ENCODE measurements at places on chromosomes 4 and X. TPM values are rescaled to one million over a fixed set of nuclear protein-coding genes. Genes with fewer than 3 reads are reported as not detected.

GRCh38 chr4:139857021-139857420 lies 191.4 kb downstream of the MGST2 start:
- DNase-seq: no peak

DNA sequence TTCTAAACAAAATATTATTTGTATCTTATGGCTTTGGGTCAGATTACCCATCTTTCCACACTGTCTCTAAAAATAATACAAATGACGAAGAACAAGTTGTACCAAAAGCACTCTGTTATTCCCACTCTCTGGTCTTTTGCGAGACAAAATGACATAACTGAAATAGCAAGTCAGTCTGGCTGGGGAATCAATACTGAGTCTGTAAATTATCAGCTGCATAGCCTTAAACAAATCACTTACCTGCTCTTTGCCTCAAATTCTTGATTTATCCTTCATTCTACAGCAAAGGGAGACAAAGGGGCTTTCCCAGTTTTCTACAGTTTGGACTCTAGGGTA lies 40.9 kb downstream of the SOWAHB start:
- DNase-seq: no peak

DNA sequence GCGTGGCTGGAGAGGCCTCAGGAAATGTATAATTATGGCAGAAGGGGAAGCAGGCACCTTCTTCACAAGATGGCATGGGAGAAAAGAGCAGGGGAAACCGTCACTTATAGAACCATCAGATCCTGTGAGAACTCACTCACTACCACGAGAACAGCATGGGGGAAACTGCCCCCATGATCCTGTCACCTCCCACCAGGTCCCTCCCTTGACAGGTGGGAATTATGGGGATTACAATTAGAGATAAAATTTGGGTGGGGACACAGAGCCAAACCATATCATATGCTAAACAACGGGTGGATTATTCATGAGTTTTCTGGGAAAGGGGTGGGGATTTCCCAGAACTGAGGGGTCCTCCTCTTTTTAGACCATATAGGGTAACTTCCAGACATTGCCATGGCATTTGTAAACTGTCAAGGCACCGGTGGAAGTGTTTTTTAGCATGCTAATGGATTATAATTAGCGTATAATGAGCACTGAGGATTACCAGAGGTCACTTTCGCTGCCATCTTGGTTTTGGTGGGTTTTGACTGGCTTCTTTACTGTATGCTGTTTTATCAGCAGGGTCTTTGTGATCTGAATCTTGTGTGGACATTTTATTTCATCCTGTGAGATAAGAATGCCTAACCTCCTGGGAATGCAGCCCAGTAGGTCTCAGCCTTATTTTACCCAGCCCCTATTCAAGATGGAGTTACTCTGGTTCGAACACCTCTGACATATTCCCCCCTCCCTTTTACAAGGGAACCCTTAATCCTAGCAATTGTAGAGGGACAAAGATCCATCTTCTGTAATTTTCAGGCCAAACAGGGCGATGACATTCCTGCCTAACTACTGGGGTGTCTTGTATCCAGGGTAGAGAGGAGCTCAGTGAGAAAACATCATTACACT lies 27.6 kb upstream of the ZNF81 start:
- DNase-seq: no peak

DNA sequence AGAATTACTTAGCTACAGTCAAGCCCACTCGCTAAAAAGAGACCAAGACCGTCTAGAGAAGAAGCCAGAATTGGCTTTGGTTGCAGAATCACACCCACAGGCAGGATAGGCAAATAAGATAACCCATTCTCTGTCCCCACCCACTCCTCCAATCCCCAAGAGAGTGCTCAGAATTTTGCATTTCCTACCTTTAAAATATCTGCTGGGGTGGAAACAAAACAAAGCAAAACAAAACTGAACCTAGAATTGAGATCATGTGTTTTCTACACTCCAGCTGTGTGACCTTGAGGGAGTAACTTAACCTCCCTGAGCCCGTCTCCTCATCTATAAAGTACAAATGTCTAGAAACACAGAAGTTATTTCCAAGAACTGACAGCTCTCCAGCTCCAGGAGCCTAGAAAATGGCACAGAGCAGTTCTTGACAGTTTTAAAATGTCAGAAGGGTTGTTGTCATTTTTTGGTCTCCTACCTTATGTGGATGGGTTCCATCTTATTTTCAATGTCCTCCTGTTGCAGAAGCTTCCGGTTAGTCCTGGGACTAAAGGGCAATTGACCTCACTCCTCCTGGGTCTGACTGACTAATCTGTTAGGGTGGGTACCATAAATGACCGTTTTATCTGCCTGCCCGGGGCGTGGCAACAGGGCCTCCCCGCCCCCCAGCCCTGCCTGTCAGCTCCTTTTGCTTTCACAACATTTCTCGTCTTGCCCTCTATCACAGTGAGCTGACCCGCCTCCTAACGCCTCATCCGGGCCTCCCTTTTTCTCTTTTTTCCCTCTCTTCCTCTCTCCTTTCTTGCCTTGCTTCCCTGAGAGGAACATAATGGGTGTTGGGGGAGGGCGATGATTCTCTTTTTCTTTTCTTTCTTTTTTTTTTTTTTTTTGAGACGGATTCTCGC lies 114.0 kb downstream of the RBM47 start:
- no peak for DNase-seq

The MAD2L1 gene
- 2.3 TPM for total RNA-seq

The PLXNB3 gene
- 3.7 TPM for total RNA-seq

The YIPF7 gene
- total RNA-seq: 0.92 TPM

GRCh38 chr4:39970671-39971640 lies 6.8 kb downstream of the PDS5A start:
- no peak for DNase-seq

The AMER1 gene
- total RNA-seq: 4.3 TPM

DNA sequence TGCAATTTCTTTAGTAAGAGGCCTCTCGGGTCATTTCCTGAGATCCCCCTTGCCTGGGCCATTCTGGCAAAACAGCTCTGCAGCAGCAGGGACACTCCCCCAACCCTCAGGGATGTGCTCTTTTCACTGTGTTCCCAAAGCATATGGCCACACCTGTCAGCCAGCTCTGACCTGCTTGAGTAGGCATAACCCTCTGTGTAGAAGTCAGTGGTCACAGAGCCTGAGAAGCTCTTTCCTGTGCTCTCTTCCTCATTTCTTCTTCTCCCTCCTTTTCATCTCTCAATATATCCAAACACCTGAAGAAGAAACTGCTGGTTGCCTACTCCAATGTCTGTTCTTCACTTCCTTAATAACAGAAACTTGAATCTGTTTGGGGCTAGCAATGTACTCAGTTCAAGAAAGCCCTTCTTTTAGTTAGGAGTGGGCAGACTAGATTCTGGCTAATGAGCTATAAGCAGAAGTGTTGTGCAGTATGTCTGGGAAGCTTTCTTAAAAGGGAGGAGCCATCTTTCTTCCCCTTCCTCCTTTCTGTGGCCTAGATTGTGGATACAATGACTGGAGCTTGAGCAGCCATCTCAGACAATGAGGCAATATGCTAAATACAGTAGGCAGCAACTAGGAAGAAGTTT lies 73.3 kb downstream of the PRPS1 start:
- DNase-seq: no peak

DNA sequence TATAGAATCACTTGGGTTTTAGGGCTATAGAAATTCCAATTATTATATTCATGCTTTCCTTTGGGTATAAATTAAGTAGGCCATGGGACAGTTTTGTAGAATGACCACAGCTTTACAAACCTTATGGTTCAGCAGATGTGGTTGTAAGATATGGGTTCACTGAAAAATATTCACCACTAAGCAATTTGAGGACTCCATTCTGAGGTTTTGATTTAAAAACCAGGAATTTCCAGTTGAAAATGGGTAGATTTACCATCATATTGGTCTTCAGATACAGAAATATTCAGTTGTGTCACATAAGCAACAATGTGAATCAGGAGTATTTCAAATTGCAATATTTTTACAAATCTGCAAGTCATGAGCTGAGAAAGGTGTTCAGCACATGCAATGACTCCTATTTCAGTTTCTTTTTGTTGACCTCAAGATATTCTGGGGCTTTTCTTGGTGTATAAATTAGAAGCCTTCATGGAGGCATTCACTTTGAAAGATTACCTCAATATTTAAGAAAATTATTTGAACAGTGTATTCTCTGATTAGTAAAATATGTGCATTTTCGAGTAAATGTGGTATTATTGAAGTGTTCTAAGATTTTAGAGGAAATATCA lies 218.4 kb upstream of the HCCS start:
- no peak for DNase-seq
